ENCODE measurements at places on chromosomes 6 and 20.

- DNase-seq = no peak
These were observed 147.8 kb downstream of the MACROD2 start for GRCh38 chr20:14142964-14143627.

DNA sequence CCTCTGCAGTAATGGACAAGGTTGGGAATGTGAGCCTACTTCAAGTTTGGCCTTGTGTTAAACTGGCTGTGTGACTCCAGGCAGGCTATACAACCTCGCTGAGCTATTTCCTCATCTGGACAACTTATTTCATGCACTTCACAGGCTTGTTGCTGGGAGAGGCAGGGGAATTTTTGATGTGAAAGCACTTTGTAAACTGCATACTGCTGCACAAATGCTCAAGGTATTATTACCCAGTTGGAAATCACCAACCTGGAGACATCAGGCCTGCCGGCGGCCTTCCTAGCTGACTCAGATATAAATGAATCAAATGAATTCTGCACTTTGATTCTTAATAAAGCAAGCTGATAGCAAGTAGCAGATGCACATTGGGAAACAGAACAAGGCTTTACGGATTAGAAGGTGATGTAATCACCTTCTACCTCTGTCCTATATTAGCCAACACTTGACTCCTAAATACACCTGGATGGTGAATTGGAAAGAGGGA, 10.1 kb downstream of the JARID2 start:
- peak; percentile 75 for DNase-seq

- no peak for DNase-seq
These were observed 174.9 kb upstream of the THBS2 start for GRCh38 chr6:169428532-169428931.

GRCh38 chr6:39920157-39920556, 14.1 kb downstream of the MOCS1 start:
- DNase-seq = no peak

- DNase-seq = no peak
These were observed 2.6 kb downstream of the MCUR1 start for GRCh38 chr6:13811627-13812358.

All from RPMI8226 (cell line).